NCI-H226 (cell line): ENCODE measurements at places on chromosomes 12 and 14.

DNA sequence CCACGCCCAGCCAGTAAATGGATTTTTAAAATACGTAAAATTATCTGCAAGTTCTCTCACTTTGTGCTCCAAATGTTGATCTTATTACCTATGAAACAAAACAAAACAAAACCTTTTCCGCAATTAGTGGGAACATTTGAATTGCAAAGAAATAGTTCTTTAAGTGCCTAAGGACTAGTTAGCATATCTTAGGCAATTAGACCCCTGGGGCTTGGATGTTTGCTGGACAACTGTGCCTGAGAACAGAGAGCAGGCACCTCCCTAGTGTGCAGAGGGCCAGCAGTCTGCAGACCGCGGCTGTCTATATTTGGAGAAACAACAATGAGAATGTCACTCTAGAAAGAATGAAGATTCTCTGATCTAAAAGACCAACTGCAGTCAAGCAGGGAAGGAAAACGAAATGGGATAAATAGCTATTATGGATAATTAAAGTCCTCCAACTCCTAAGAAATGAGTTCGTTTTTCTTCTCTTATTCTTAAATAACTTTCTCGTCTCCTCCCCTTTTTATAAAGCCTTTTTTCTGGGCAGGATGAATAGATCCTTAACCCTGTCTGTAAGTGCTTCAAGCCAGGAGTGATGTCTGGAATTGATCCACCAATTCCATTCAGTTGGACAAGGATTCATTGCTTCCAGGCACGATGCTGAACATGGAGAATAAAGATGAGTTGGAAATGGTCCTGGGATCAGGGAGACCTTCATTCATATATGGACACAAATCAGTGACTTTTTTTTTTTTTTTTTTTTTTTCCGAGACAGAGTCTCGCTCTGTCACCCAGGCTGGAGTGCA is 16.2 kb downstream of the SLC17A8 start:
- no peak for DNase-seq

- no peak for DNase-seq
Observed at GRCh38 chr12:20798554-20798953, 12.0 kb upstream of the SLCO1B3 start.

- DNase-seq = no peak
Observed at GRCh38 chr12:53128780-53129569, 25.7 kb downstream of the SOAT2 start.

DNA sequence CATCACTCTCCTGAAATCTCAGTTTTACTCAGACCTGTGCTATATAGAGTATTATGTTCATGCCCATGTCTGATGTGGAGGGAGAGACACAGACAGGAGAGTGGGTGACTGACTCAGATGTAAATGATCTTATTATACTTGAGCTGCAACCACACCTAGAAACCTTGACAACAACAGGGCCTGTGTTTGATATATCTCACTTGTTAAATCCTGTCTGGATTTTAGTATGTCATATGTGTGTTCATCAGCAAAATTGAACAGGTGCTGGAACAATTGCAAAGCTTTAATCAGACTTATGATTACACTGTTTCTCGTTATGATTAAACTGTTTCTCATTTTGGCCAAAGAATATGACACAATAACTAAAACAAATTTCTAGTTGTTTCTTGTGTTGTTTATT is 37.7 kb downstream of the DIP2B start:
- peak; percentile 82 for DNase-seq

DNA sequence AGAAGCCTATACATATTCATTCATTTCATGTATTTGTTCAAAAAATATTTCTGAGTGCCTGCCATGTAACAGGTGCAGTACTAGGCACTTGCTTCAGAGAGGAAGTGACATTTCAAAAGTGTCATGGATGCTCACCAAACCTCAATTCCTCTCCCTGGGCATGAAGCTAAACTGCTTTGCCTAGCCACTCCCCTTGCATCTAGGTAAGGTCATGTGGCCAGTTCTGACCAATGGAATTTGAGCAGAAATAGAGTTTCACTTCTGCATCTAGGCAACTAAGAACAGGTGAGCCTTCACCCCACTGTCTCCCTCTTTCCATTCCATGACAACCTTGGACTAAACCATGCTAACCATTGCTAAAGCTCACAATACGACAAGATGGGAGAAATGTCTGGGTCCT is 27.6 kb downstream of the TC2N start:
- no peak for DNase-seq

- no peak for DNase-seq
Observed at GRCh38 chr12:95319694-95320331, 102.2 kb downstream of the VEZT start.

DNA sequence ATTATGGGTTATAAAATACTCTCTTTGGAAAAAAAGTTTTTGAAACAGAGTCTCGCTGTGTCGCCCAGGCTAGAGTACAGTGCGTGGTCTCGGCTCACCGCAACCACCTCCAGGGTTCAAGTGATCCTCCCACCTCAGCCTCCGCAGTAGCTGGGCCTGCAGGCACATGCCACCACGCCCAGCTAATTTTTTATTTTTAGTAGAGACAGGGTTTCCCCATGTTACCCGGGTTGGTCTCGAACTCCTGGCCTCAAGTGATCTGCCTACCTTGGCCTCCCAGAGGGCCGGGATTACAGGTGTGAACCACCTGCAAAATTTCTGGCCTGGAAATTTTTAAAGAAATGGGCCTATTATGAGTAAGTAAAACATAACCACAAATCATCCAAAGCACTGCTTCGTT is 3.8 kb downstream of the USP15 start:
- no peak for DNase-seq

GRCh38 chr14:59301354-59301753 is 112.9 kb downstream of the DAAM1 start:
- no peak for DNase-seq

DNA sequence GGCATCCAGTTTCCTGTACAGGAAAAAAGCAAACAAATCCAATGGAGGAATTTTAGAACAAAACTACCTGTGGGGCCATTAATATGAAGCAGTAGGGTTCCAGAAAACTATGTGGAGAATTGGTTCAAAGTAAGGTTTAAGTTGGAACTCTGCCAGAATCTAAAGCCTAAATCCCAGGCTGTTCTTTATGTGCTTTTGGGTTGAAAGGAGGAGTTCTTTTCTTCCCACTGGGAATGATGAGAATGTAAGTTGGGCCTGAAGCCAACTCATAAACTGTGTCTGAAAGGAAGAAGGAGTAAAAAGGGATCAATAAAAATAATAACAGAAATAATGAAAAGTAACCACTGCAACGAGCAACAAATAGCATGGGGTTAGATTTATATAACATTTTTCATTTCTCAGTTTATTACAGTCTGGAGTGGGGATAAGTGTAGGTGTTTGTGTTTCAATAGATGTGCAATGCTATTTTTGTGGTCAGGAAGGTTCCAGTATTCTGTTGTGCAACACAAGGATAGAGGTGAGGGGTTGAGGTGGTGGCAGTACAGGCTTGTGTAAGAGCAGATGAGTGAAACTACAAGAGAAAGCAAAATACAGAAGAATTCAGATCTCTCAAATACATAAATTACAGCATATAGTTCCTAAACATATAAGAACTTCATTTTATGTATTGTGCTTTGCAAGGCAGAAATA is 373.6 kb downstream of the EMP1 start:
- peak; percentile 9 for DNase-seq

- no peak for DNase-seq
Observed at GRCh38 chr14:73424453-73424852, 33.9 kb downstream of the NUMB start.

- DNase-seq = no peak
Observed at GRCh38 chr12:105801351-105801750, 337.4 kb downstream of the NUAK1 start.

DNA sequence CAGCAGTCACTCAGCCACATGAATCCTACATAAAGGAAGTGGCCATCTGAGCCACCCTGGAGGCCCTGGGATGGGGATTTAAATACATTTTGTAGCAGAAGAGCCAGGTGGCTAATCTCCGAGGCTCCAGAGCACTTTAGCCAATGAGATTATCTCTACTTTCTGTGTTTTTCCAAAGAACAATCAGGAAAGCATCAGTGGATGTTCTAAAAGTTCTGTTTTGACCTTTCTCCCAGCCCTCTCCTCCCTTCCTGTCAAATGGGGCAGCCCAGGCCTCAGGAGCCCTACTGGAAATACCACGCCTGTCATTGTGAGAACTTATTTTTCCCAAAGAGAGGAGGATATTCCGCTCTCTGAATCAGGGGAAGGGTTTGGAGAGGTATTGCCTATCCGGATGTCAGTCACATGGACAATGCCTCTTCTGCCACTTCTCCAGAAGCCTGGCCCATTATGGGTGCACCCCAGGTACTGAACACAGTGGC is 336.8 kb upstream of the FKBP4 start:
- no peak for DNase-seq

- peak; percentile 79 for DNase-seq
Observed at GRCh38 chr12:53995378-53996239, 4.4 kb upstream of the HOXC9 start.

DNA sequence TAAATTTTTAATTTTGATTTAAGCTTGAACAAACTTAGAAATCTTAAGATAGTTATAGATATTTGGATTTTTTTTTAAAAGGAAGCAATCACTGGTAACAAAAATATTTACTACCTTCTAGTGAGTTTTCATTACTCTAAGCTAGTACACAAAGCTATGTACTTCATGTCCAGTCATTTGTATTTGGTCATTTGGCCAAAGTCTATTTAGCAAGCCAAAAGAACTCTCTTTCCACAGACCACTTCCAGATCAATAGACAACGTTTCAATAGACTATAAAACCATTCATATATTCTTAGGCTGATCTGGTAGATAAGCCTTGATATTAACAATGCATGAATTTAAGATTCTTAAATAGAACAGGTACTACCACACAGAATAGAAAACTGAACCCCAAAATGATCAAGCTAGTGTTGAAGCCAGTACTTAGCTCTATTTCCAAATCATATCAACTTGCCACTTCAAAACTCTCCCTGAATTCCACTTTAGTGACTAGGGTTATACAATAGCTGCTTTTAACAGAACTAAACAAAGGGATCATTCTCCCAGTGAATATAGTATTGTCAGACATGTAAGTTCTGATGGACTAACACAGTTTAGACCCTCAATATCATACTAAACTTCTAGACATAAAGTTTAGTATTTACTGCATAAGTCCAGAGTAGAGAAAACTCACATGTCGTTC is 21.7 kb downstream of the CAPRIN2 start:
- DNase-seq = no peak

GRCh38 chr12:96436366-96437170 is 36.3 kb upstream of the CDK17 start:
- no peak for DNase-seq

GRCh38 chr12:69056743-69057515 is 124.0 kb upstream of the CPM start:
- peak; percentile 30 for DNase-seq

DNA sequence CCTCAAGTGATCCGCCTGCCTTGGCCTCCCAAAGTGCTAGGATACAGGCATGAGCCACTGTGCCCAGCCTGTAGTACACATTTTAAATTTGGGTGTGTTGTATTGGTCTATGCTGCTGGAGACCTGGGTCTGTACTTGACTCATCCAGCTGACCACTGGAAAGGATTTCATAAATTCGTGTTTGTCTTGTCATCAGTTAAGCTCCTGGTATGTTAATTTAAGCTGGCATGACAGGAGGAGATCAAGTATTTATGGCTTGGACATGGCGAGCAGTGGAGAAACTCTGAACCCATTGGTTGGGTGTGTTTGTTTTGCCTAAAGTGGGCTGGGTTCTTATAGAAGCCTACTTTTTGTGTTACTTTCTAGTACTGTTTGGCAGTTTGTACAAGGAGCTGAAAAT is 24.2 kb downstream of the YY1 start:
- no peak for DNase-seq

DNA sequence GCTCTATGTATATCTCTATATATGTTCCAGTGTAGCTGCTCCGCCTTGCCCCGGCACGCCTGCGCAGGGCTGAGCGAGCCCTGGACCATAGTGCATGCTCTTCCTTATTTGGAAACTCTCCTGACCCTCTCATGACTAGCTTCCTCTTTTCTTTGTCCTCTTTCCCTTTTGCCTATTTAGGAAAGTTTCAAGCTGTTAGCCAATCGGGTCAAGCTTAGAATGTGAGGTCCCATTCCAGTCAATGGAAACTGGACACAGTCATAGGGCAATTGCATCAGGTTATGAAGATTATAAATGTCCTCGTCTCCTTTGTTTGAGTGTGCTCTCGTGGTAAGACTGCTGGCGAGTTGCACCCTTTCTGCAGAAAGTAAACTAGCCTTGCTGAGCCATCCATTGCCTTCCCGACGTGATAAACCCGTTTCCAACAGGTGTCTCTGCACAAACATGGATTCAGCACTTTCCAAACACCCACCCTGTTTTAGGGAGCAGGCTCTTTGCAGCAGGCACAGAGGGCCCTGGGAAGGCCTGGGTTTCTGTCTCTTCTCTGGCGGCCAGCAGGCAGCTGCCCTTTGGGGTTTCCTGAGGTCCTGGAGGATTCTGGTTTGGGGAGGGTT is 30.9 kb downstream of the CCDC92 start:
- DNase-seq = no peak

GRCh38 chr12:18068355-18068754 is 21.6 kb downstream of the RERGL start:
- DNase-seq = no peak

- DNase-seq = no peak
Observed at GRCh38 chr12:121927813-121928212, 9.4 kb downstream of the CFAP251 start.

- peak; percentile 53 for DNase-seq
Observed at GRCh38 chr14:44383636-44384035, 123.4 kb downstream of the FSCB start.

DNA sequence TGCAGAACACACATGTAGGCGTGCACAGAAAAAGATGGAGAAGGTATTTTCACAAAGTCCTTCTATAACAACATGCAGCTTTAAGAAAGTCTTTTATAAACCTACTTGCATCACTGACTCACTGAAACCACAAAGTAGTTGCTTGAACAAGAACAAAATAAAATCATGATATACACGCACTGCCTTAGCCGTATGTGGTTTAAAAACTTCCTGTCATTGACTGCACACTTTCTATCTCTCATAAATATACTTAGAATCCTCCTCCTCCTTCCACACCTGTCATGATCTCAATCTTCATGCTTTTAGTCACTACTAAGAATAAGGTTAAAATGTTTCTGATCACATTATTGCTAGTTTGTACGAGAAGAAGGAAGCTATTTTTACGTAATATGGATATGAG is 31.8 kb upstream of the RAD51AP1 start:
- no peak for DNase-seq

- no peak for DNase-seq
Observed at GRCh38 chr14:86723254-86723624, 1193.3 kb downstream of the FLRT2 start.

GRCh38 chr12:110073049-110073831 is 24.9 kb upstream of the C12orf76 start:
- no peak for DNase-seq

GRCh38 chr12:93311827-93312226 is 65.9 kb upstream of the NUDT4 start:
- DNase-seq = no peak
